ENCODE measurements at places on chromosomes 7 and 10.

GRCh38 chr7:117008886-117009531 lies 55.7 kb downstream of the ST7 start:
- DNase-seq = no peak

- peak; percentile 11 for DNase-seq
These were observed 84.7 kb downstream of the SNX10 start for GRCh38 chr7:26376175-26376917.

DNA sequence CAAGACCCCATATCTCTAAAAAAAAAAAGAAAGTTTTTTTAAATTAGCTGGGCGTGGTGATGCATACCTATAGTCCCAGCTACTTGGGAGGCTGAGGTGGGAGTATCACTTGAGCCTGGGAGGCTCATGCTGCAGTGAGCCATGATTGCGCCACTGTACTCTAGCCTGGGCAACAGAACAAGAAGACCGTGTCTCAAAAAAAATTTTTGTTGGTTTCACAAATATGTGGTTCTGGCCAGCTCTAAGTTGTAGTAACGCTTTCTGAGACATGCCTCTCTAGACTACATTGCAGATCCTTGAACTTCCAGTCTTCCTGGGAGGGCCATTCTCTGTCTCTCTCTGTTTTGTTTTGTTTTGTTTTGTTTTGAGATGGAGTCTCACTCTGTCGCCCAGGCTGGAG lies 24.6 kb upstream of the RHBDD2 start:
- DNase-seq = no peak

GRCh38 chr10:75875740-75876139 lies 444.3 kb downstream of the LRMDA start:
- DNase-seq = no peak

- DNase-seq = no peak
These were observed 15.1 kb downstream of the CACNB2 start for GRCh38 chr10:18155321-18155720.

DNA sequence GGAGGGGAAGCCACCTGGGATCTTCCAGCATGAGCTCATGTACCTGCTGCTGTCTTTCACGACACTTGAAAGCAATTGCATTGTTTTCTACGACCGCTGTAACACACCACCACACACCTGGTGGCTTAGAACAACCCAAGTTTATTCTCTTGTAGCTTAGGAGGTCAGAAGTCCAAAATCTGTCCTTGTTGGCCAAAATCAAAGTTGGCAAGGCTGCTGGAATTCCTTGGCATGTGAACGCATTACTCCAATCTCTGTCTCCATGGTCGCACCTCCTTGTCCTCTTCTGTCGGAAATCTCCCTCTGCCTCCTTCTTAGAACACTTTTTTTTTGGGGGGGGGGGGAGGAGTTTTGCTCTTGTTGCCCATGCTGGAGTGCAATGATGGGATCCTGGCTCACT lies 305.7 kb downstream of the BAMBI start:
- DNase-seq = no peak

- no peak for DNase-seq
These were observed 121.6 kb downstream of the EGFR start for GRCh38 chr7:55140221-55140940.

DNA sequence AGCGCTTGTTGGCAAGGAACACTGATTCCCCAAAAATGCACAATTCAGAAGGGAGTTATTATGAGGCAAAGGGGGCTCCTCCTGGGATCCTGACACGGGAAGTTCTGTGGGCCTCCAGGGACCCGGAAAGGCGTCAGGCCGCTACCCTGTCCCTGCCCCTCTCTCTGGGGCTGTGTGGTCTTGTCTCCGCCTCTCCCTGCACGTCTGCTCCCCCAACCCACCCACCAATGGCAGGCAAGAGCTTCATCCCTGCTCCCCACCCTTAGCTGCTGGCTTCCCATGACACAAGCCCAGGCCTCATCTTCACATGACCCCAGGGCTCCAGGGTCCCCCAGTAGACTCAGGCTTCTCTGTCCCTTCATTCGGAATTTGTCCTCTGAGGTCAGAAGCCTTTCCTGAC lies 31.0 kb upstream of the ADRB1 start:
- DNase-seq = no peak

- DNase-seq = peak; percentile 59
These were observed 1.1 kb upstream of the GPER1 start for GRCh38 chr7:1086588-1087464.

GRCh38 chr7:132743974-132744373 lies 167.7 kb upstream of the PLXNA4 start:
- no peak for DNase-seq

DNA sequence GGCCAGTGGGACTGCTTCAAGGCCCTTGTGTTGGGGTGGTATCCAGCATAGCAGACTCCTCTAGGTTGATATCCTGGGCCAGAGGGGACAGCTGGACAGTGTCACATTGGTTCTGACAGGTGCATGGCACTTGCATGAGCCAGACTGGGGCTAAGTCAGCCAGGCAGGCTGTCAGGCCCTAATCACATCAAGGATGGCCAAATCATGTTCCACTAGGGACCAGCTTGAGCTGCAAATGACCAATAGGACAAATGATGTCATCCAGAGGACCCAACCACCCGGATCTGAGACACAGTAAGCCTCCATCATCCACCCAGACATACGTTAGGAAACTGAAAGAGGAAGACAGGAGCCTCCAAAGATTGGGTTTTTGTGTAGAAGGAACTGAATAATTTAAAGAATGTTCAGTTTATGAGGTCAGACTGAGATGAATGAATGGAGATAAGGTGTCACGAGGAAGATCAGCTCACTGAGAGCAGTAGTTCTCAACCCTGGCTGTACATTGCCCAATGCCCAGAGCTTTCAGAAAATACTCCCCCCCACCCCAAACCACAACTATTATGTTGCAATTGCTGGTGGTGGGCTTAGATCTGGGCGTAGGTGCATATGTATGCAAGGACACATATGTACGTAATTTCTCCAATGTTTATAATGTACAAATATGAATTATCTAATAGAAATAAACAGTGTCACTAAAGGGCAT lies 75.2 kb upstream of the INHBA start:
- no peak for DNase-seq

DNA sequence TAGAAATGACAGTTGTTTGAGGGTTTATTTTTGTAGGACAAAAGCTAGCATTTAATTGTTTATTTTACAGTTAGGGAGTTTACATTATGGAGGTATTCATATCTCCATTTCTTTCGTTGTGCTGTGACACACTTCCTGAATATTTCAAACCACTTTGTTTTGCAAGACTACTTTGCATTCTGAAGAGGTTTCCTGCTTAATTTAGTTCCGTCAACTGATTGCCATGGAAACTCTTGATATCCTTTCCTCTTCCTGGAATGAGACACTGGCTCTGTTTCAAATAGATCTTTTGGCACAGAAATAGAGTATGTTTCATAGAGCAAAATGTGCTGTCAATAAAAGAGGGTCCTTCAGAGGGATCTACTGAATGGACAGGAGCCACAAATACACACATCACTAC lies 159.5 kb upstream of the AGR3 start:
- no peak for DNase-seq

Data from stimulated activated CD8-positive, alpha-beta memory T cell treated with anti-CD3 and anti-CD28 coated beads, Interleukin-2, amount 100 ng/mL, for 1 hour (primary cell).